ENCODE measurements at places on chromosomes 11 and 22.

DNA sequence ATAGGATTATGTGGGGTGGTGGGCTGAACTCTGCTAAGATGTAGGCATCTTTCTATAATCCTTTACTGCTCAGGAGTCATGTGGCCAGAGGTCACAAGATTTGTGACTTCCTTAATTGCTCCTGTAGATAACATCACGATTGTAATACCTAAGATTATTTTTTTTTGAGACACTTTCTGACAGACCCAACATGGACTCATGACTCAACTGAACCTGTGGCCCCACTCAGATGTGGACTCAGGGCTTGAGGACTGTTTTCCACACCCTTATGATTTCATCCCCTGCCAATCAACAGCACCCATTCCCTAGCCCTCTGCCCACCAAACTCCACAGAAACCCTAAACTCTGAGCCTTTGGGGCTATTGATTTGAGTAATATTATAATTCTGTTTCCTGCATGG is 35.6 kb upstream of the MMP7 start:
- no peak overlapping the region for H3K4me3 ChIP-seq
- H3K27ac ChIP-seq = no peak overlapping the region
- H3K4me1 ChIP-seq = peaks cover 3% of the 10 kb centered on the region
- no peaks in the 10 kb centered on the region for H3K27me3 ChIP-seq
- H3K36me3 ChIP-seq = no peaks in the 10 kb centered on the region
- DNase-seq = no peak

GRCh38 chr11:128069665-128070064 is 517.7 kb downstream of the ETS1 start:
- no peaks in the 10 kb centered on the region for H3K4me1 ChIP-seq
- no peak overlapping the region for H3K27ac ChIP-seq
- no peaks in the 10 kb centered on the region for H3K27me3 ChIP-seq
- H3K36me3 ChIP-seq = no peaks in the 10 kb centered on the region
- no peak for DNase-seq

DNA sequence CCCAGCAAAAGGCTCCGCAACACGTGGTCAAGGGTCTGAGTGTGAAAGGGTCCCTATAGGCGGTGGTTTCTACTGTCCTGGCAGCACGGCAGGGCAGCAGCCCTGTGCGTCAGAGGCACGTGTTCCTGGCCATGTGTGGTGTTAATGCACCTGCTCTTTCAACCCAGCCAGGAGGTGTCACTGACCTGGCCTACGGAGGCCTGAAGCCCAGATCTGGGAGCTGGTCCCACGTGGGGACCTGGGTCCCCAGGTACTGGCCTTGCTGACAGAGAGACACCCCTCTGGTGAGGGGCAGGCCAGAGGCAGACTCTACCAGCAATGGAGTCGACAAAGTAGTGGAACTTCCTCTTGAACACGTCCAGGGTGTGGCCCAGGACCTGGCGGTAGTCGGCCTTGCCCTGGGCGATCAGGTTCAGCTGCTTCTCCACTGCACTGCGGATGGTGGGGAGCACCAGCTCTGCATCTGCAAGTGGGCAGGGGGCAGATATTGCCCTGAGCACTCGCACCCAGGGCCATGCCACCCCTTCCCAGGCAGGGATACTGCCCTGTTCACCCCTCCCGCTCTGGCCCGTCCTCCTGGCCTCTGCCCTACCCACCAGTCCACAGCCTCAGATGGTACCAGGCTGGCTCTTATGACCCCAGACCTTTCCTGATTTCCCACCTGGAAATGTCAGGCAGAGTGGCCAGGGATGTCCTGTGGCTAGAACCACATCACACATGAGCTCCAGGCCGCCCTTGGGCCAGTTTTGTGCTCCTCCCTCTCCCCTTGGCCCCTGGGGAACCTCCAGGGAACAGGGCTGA is 6.8 kb upstream of the PPM1F start:
- H3K27me3 ChIP-seq = no peaks in the 10 kb centered on the region
- H3K4me3 ChIP-seq = no peak overlapping the region
- DNase-seq = no peak
- H3K36me3 ChIP-seq = peaks cover 58% of the 10 kb centered on the region
- H3K4me1 ChIP-seq = no peaks in the 10 kb centered on the region

DNA sequence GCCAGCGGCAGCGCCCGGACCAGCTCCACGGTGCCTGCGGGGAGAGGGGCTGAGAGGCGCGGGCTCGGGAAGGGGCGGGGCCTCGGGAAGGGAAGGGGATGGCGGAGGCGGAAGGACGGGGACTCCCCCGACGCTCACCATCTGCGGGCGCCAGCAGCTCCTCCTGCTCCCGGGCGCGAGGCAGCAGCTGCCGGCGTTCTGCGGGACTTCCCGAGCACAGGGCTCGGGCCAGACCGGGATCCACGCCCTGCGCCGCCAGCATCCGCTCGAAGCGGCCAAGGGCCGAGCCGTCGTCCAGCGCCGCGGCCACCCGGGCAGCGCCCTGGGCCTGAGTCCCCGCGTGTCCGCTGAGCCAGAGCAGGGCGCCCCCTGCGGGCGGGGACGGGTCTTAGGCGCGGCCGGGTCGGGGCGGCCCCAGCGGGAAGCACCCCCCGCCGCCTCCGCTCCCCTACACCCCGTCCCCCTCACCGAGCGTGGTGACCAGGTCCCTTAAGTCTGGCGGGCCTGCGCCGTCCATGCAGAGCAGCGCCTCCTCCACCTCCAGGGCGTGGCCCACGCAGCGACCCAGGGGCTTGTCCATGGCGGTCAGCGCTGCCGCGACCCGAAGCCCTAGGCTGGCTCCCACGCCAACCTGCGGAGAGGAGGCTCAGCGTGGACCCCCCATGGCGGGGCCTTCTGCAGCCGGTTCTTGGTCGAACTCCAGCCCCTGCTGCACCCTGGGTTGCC is 873 bp upstream of the SCO2 start:
- DNase-seq = no peak
- H3K36me3 ChIP-seq = peaks cover 29% of the 10 kb centered on the region
- H3K27me3 ChIP-seq = peaks cover 3% of the 10 kb centered on the region
- peaks cover 8% of the 10 kb centered on the region for H3K4me1 ChIP-seq
- peak overlapping the region; percentile 93 for H3K27ac ChIP-seq

- peak overlapping the region; percentile 37 for H3K4me3 ChIP-seq
- peaks cover 19% of the 10 kb centered on the region for H3K4me1 ChIP-seq
- no peaks in the 10 kb centered on the region for H3K36me3 ChIP-seq
These were observed 38.1 kb downstream of the AHNAK start for GRCh38 chr11:62508336-62509058.

- no peak for DNase-seq
- no peaks in the 10 kb centered on the region for H3K36me3 ChIP-seq
- H3K27ac ChIP-seq = no peak overlapping the region
- H3K4me1 ChIP-seq = no peaks in the 10 kb centered on the region
These were observed 154.9 kb downstream of the MPPED1 start for GRCh38 chr22:43566561-43567332.

DNA sequence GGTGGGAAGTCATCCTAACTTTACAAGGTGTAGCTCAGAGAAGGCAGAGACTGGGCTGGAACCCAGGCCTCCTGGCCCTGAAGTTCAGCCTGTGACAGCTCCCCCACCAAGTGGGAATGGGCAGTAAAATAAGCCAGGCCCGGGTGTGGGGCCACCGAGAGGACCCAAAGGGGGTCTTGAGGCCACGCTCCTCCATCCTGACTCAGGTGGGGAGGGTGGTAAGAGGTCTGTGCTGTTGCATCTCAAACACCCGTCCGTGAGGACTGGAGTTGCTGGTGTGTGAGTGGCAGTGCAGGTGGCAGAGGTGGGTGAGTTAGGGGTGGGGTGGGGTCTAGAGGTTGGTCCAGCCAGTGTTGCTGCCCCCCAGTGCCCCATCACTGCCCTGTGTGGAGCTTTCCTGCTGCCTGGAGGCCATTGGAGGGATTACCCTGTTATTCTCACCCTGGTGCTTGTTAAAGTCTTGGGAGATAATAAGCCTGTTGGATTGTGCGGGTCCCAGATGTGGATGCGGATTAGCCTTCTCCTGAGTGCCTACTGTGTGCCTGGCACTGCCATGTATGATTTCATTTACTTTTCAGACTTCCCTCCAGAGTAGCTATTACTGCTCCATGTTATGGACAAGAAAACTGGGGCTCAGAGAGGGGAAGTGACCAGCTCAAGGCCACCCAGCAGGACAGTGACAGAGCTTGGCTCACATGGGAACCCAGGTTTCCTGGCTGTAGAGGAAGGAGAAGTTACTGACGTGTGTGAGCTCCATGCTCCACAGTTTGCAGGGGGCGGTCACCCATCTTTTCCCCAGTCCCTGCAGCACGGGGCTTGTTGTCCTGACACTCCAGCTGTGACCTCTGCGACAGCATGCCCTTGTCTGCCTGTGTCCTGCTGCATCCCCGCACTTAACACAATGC is 12.9 kb downstream of the SERPINH1 start:
- H3K4me1 ChIP-seq = no peaks in the 10 kb centered on the region
- no peak for DNase-seq
- no peak overlapping the region for H3K27ac ChIP-seq

DNA sequence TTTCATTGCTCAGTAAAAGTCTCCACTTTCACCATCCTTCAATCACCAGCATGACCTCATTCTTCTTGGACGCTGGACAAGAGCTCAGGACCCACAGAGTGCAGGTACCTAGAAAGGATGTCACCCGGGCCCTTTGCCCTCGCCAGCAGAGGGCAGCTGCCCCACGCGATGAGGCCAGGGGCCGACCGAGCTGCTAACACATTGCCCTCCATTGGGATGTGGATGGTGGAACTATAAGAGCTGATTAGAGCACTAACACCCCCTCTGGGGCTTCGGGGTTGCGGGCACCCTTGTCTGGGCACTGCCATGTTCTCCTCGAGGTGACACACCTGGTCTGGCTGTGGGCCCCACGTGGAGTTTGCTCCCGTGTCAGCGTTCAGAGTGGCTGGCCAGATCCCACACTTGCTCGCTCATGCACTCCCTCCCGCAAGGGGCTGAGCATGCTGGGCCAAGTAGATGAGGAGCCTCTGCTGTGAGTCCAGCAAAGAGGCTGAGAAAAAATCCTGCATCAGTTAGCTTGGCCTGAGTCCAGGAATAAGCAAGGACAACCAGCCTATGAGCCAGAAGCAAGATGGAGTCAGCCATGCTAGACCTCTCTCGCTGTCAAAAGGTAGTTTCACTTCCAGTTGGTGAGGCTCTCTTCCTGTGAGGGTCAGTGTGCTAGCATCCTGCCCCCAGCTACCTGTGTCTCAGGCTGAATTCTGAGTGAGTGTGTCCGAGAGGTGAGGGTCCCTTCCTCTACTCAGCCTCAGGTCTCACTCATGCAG is 9.8 kb downstream of the KRTAP5-6 start:
- no peaks in the 10 kb centered on the region for H3K27me3 ChIP-seq
- DNase-seq = no peak
- no peak overlapping the region for H3K4me3 ChIP-seq
- no peaks in the 10 kb centered on the region for H3K4me1 ChIP-seq
- H3K27ac ChIP-seq = no peak overlapping the region
